Subcutaneous preadipocyte (primary cell): ENCODE measurements at places on chromosomes 3 and 15. TPM values are rescaled to one million over a fixed set of nuclear protein-coding genes. Genes with fewer than 3 reads are reported as not detected.

CDHR4 gene
- total RNA-seq = 0.37 TPM in 1 of 2 replicates, not detected in the other

NANOGP8 gene
- total RNA-seq = 0.39 and 0.73 TPM in 2 replicates

TASOR gene
- 43.0 and 60.4 TPM in 2 replicates for total RNA-seq

CDC25A gene
- 4.8 and 18.6 TPM in 2 replicates for total RNA-seq

ARIH1 gene
- total RNA-seq = 22.0 and 24.0 TPM in 2 replicates

LRRC3B gene
- total RNA-seq = not detected in 2 replicates

GOLGA8T gene
- not detected in 2 replicates for total RNA-seq

NCKIPSD gene
- 15.1 and 18.0 TPM in 2 replicates for total RNA-seq
